NCI-H2107 (cell line): ENCODE measurements at places on chromosomes 7 and 10.

GRCh38 chr10:82397854-82398253 is 522.9 kb downstream of the NRG3 start:
- DNase-seq = no peak

- no peak for DNase-seq
Measured at GRCh38 chr10:5614155-5614721, 52.2 kb downstream of the ASB13 start.

DNA sequence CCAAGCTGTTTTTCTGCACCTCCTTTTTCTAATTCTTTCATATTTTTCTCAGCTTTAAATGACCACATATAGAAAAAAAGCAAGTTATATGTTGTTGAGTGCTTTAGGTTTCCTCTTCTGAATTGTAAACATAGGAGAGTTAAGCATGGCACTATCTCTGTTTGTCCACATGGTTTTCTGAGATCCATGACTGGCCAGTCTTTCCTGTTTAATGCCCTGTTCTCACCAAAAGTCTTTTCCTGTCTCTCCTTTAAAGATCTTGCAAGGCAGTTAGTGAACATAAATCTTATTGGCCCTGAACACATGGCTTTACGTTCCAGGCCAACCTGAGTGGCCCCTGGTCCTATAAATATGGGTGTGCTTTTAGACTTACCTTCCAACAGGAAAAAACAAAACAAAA is 19.4 kb downstream of the TRPV5 start:
- DNase-seq = no peak

- peak; percentile 50 for DNase-seq
Measured at GRCh38 chr7:101990811-101991418, 173.5 kb downstream of the CUX1 start.

- no peak for DNase-seq
Measured at GRCh38 chr7:108270385-108271015, 140.3 kb upstream of the LAMB4 start.

GRCh38 chr10:103884681-103885139 is 29.3 kb upstream of the SH3PXD2A start:
- DNase-seq = no peak

DNA sequence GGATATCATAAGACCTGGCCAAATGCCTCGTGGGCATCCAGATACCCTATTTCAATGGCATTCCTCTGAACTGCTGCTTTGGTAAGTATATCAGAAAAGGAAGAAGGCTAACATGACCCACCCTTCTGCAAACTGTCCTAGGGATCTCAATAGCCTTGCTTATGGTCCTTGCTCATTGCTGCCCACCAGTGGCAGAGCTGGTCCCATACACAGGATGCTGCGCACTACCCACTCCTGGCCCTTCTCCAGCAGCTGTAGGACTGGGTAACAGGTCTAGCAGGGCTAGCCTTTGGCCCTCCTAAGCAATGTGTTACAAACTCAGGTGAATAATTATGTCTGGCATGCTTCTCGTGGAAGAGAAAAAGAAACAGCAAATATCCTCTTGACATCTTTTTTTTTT is 72.5 kb downstream of the C10orf90 start:
- no peak for DNase-seq

GRCh38 chr10:18278181-18278580 is 138.0 kb downstream of the CACNB2 start:
- no peak for DNase-seq

DNA sequence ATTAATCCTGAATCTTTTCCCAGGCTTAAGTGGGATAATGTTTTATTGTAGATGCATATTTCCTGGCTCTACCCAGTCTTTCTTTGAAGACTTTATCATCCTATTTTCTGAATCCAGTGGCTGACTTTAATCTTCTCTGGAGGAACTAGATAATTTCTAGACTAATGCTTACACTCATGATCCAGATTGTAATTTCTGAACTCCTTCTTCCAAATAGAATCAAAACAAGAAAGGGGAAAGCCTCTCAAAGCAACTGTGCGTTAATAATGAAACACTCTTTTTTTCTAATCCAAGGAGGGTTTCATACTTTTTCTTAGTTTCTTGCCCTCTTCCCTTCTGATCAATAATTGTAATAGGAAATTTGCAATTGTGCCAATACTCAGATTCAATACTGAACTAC is 8.0 kb downstream of the GSTK1 start:
- no peak for DNase-seq

DNA sequence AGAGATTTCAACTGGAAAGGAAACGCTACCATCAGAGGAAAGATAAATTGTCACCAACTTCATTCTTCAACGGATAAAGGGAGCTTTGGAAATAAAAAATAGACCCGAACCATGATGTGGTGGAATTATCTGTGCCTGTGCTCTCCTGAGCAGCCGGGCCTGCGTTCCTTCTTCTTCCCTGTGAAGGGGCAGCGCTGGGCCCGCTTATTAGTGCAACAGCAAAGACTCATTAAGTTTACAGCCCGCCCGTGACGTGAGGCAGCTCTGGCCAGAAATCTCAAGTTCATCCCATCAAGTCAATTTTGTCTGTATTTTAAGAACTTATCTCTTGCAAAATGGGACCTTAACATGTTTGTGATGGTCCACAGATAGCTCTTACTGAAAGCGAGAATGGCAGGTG is 193.7 kb downstream of the ADARB2 start:
- no peak for DNase-seq
